NB4 (cell line): ENCODE measurements at places on chromosomes 3 and 15.

DNA sequence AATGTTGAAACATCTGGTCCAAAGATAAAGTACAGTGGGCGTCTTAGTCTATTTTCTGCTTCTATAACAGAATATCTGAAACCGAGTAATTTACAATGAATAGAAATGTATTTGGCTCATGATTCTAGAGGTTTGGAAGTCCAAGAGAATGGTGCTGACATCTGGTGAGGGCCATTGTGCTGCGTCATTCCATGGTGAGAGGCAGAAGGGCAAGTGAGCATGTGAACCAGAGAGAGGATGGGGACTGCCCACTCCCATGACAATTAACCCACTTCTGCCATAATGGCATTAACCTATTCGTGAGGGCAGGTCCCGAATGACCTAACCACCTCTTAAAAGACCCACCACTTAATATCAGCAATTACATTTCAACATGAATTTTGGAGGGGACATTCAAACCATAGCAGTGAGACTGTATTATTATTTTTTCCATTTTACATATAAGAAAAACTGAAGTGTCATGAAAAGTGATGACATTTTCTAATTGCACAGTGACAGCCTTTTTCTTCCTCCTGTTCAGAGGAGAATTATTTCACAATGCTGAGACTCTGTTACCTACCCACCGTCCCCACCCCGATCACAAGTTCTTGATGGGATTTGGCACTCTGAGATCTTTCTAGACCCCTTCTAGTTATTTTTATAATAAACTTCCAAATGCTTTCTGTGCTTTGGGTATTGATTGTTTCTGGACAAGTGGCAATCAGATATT, 238.8 kb downstream of the RPLP1 start:
- no peak for DNase-seq

DNA sequence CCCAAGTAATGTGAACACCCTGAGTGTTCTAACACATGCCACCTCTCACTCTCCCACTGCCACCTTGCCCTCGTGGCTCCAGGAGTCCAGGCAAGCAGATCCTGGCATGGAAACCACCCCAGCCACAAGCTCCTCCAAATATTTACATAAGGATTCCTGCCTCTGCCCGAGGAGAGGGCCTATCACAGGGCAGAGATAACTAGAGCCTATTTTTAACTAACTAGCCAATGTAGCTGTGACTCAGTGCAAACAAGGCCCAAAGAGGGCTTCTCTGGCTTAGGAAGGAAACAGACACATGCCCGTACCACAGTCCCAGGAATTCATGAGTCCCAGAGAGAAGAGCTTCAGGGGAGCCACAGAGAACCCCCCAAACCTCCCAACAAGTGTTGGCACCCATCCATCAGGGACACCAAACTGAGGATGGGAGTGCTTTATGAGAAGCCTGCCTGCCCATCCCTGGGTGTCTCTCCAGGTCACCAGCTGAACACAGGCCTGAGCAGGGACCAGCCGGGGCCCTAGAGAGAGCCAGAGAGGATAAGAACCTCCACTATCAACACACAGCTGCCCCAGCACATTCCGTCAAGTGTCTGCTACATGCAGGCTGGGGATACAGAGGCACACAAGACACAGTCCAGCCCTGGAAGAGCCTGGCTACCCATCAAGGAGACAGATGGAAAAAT, 9.2 kb downstream of the FYCO1 start:
- DNase-seq: no peak

GRCh38 chr3:197465197-197465995, 90.4 kb downstream of the BDH1 start:
- no peak for DNase-seq

DNA sequence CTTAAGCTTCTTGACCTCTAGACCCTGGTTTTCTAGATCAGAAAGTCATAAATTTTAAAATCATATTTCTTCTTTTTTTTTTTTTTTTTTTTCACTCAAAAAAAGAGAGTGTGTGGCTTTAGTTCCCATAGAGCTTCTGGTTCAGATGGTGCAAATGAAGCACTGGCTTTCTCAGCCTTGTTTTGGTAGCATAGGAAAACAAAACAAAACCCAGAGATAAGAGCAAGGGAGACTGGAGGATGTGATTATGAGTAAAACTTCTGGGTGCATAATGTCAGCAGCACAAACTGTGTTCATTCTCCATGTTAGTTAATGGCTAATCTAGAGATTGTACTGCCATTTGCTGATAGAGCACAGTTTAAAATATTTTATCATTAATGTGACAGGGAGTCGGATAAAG, 55.4 kb downstream of the RARB start:
- no peak for DNase-seq

DNA sequence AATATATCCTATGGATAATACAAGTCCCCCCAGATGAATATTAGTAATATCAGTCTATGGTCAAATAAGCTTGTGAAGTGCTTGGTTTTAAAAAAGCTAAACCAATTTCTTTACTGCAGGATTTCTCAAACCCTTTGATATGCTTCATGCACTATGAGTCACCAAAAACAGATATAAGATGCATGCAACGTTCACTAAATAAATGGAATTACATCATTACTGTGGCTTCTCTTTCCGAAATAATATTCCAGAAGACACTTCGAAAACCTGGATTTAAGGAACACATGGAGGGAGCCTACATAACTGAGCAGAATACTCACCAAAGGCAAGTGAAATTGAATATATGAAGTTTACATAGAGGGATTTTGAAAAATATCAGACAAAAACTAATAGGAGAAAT, 126.3 kb upstream of the ABI3BP start:
- no peak for DNase-seq

GRCh38 chr15:82649226-82649999, 2.2 kb upstream of the CPEB1 start:
- no peak for DNase-seq

- DNase-seq: no peak
Measured at GRCh38 chr3:141421639-141422319, 53.5 kb downstream of the ZBTB38 start.

GRCh38 chr15:98506711-98507110, 141.6 kb upstream of the IGF1R start:
- no peak for DNase-seq

GRCh38 chr3:154616298-154616697, 186.3 kb upstream of the GPR149 start:
- peak; percentile 2 for DNase-seq

DNA sequence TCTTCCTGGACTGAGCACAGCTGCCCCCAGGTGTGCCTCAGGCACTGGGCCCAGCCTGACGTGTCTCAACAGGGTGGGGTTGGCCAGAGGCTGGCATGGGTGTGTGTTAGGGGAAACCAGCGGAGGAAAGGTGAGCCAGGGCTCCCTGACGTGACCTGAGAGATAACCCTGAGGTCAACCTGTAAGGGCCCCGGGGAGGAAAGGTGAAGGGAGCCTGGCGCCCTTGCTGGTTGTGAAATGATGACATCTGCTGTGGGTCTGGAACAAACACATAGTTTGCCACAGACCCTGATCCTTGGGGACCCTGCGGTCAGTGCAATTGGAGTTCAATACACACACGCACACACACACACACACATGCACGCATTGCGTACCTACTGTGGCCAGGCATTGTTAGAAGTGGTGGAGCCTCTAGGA, 100.2 kb upstream of the TLE3 start:
- peak; percentile 46 for DNase-seq

DNA sequence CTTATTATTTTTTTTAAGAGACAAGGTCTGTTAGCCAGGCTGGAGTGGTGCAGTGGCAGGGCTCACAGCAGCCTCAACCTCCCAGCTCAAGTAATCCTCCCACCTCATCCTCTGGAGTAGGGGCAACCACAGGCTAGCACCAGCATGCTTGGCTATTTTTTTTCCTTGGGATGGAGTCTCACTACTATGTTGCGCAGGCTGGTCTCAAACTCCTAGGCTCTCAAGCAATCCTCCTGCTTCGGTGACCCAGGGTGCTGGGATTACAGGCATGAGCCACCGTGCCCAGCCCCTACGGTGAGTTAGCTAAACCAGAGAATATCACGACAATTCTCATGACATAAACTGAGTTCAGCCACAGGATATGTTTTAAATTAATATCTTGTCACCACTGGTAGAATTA, 2.0 kb downstream of the DCUN1D1 start:
- DNase-seq: no peak

- DNase-seq: no peak
Measured at GRCh38 chr15:31932576-31932975, 97.7 kb upstream of the CHRNA7 start.
